ENCODE measurements at places on chromosomes 13 and 19.

- H3K4me3 ChIP-seq, result no peak overlapping the region
- H3K27me3 ChIP-seq, result no peaks in the 10 kb centered on the region
- DNase-seq, result no peak
These were observed 117.7 kb downstream of the FREM2 start for GRCh38 chr13:38804536-38804935.

DNA sequence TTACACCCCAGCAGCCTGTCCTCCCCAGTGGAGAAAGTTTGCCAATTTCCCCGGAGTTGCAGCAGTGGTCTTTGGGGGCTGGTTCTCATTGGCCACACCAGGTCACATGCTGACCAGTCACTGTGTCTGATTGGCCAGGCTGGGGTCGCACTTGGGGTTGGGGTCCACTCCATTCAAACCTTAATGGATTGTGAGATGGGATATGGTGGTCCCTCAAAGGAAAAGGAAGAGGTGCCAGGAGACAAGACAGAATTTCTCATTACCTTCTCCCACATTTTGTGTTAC, 3.4 kb downstream of the PPM1N start:
- H3K27ac ChIP-seq, result no peak overlapping the region
- H3K27me3 ChIP-seq, result peaks cover 5% of the 10 kb centered on the region
- H3K4me1 ChIP-seq, result peaks cover 41% of the 10 kb centered on the region
- peaks cover 11% of the 10 kb centered on the region for H3K36me3 ChIP-seq

DNA sequence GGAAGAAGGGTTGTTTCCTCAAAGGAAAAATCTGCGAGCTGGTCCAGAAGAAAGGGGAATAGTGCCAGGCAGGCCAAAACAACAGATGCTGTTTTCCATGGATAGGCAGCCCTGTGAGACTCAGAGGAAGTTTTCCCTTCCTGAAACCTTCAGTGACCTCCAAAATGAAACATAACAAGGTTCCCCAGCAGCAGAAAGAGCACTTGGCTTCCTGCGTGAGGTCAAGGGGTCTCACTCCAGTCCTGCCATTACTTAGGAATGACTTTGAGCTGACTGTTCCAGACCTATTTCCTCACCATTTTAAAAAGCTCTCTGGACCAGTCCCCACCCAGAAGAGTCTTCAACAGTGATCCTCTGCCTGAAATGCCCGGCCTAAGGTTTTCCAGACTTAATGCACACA, 104.6 kb upstream of the IPO5 start:
- H3K4me3 ChIP-seq, result no peak overlapping the region
- DNase-seq, result no peak
- no peak overlapping the region for H3K27ac ChIP-seq
- no peaks in the 10 kb centered on the region for H3K4me1 ChIP-seq
- no peaks in the 10 kb centered on the region for H3K36me3 ChIP-seq
- H3K27me3 ChIP-seq, result peaks cover 11% of the 10 kb centered on the region

DNA sequence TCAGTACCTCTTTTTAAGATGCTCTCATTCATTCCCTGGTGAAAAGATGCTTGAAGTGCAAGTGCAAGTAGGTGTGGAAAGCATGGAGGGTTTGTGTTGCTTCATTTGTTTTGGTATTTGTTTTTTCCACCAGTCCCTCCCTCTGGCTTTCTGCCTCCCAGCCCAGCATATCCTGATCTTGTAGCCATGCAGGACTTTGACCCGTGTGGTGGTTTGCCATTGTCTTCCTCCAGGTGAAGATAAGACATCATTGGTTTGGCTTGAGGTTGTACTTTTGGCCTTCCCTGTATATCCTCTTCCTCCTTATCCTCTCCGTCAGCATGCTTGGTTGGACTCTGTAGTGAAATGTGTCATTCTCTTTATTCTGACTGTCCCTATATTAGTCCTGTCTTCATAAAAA, 9.1 kb downstream of the SPINT2 start:
- no peak overlapping the region for H3K4me3 ChIP-seq
- H3K27me3 ChIP-seq, result peaks cover 5% of the 10 kb centered on the region
- H3K27ac ChIP-seq, result no peak overlapping the region
- no peaks in the 10 kb centered on the region for H3K36me3 ChIP-seq
- DNase-seq, result no peak

DNA sequence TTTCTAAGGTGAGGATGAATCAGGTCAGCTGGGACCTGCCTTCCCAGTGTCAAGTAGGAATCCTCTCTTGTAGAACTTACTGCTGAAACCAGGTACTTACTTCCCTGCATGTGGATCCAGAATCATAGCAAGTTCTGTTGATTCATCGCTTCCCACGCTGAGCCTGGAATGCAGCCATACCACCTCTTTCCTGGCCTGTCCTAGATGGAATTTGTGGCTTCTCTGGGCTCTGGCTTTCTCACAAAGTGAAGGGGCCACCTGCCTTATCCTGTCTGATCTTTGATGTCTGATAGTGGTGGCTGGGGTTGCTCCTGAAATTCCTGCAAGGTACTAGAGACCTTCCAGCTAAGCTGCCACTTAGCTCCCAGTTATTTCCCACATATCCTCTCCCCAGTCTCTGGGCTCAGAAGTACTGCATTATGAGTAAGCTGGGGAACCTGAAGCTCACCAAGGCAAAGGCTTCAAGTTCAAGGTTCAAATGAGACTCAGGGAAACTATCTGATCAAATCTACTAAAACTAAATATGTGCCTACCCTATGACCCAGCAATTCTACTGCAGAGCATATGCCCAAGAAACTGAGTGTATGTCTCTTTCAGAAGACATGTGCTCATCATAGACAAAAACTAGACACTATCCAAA, 103.5 kb downstream of the SUCLA2 start:
- no peaks in the 10 kb centered on the region for H3K4me1 ChIP-seq
- H3K27me3 ChIP-seq, result no peaks in the 10 kb centered on the region
- H3K36me3 ChIP-seq, result peaks cover 10% of the 10 kb centered on the region
- no peak overlapping the region for H3K4me3 ChIP-seq
- no peak overlapping the region for H3K27ac ChIP-seq

DNA sequence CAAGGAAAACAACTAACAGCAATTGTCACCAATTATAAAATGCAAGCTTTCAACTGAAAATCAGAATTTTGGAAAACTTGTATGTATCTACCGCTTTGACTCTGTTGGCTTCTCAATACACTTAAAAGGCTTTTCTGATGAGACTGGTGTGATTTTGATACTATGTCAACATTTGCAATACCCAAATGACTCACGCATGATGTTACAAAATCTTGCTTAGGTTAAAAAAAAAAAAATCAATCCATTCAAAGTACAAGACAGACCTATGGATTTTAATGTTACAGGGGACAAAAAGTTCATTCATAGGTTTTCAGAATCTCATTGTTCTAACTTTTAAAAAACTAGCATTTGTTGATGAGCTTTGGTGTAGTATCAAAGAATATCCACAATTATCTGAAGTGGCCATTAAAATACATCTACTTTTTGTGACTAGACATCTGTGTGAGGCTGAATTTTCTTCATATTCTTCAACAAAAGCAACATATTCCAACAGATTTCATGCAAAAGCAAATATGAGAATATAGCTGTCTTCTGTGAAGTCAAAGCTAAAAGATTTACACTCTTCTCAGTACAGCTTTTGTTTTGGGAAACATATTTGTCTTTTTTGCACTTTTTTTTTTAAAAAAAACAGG, 10.7 kb downstream of the ELF1 start:
- H3K27me3 ChIP-seq, result no peaks in the 10 kb centered on the region
- peaks cover 16% of the 10 kb centered on the region for H3K36me3 ChIP-seq
- H3K27ac ChIP-seq, result peak overlapping the region; percentile 60
- no peak for DNase-seq
- H3K4me3 ChIP-seq, result peak overlapping the region; percentile 12

- no peaks in the 10 kb centered on the region for H3K4me1 ChIP-seq
- H3K27me3 ChIP-seq, result peaks cover 8% of the 10 kb centered on the region
- H3K4me3 ChIP-seq, result no peak overlapping the region
- H3K36me3 ChIP-seq, result no peaks in the 10 kb centered on the region
- no peak for DNase-seq
These were observed 9.8 kb downstream of the MEDAG start for GRCh38 chr13:30915691-30916541.

- H3K27ac ChIP-seq, result peak overlapping the region; percentile 98
- H3K36me3 ChIP-seq, result no peaks in the 10 kb centered on the region
- peaks cover 7% of the 10 kb centered on the region for H3K27me3 ChIP-seq
- peaks cover 41% of the 10 kb centered on the region for H3K4me1 ChIP-seq
- no peak for DNase-seq
These were observed 24.4 kb downstream of the MPND start for GRCh38 chr19:4367781-4368127.

DNA sequence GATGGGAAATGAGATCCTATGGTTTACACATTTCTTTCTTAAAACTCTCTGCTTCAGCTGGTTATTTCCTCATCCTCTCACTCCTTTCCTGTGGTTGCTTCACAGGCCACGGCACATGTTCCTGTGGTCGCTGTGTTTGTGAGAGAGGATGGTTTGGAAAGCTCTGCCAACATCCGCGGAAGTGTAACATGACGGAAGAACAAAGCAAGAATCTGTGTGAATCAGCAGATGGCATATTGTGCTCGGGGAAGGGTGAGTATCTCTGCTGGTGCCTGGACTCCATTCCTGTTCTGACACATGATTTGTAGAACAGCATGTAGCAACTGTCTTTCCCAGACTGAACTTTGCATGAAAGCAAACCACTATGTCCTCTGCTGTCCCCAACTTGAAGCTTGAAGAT, 254.2 kb downstream of the ITGBL1 start:
- H3K27me3 ChIP-seq, result no peaks in the 10 kb centered on the region
- H3K36me3 ChIP-seq, result no peaks in the 10 kb centered on the region
- DNase-seq, result no peak
- H3K4me3 ChIP-seq, result no peak overlapping the region
- H3K27ac ChIP-seq, result no peak overlapping the region

DNA sequence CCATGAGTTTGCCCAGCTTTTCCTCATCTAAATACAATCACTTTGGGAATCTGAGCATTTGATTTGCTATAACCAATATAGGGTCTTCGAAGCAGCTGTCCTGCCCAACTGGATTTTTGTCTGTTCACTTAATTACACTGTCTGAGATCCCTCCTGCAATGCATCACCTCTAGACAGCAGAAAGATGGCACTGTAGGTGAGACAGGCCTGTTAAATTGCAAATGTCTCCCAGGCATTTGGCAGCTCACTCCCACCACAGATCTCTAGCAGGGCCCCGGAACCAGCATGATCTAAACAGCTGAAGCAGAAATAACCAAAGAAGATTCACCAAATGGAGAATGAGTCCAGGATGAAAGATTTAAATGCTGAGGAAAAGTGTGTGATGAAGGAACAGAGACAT, 41.9 kb upstream of the SERPINE3 start:
- no peak overlapping the region for H3K4me3 ChIP-seq
- H3K4me1 ChIP-seq, result no peaks in the 10 kb centered on the region
- no peaks in the 10 kb centered on the region for H3K36me3 ChIP-seq
- H3K27me3 ChIP-seq, result peaks cover 2% of the 10 kb centered on the region

DNA sequence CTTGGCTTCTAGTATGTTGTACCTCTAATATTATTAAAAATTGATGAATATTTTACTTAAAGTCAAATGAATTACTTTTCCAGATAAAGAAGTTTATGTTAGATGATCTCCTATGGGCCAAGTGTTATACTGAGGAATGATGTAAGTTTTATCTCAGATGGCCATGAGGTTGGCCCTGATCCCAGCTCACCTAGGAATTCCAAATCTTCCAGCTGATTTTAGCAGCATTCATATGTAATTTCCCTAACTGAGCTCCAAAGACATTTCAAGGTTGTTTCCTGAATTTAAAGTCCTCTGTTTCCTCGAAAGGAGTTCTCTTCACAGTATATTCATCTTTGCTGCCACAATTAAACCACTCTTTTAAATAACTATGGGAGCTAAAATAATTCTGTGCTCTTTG, 1670.4 kb upstream of the SPRY2 start:
- no peaks in the 10 kb centered on the region for H3K27me3 ChIP-seq
- H3K27ac ChIP-seq, result no peak overlapping the region
- DNase-seq, result no peak
- peaks cover 3% of the 10 kb centered on the region for H3K36me3 ChIP-seq
- no peak overlapping the region for H3K4me3 ChIP-seq

- no peaks in the 10 kb centered on the region for H3K4me1 ChIP-seq
- H3K27me3 ChIP-seq, result peaks cover 2% of the 10 kb centered on the region
- peaks cover 3% of the 10 kb centered on the region for H3K36me3 ChIP-seq
- H3K27ac ChIP-seq, result no peak overlapping the region
- H3K4me3 ChIP-seq, result no peak overlapping the region
These were observed 28.9 kb upstream of the CACTIN start for GRCh38 chr19:3655402-3656072.

DNA sequence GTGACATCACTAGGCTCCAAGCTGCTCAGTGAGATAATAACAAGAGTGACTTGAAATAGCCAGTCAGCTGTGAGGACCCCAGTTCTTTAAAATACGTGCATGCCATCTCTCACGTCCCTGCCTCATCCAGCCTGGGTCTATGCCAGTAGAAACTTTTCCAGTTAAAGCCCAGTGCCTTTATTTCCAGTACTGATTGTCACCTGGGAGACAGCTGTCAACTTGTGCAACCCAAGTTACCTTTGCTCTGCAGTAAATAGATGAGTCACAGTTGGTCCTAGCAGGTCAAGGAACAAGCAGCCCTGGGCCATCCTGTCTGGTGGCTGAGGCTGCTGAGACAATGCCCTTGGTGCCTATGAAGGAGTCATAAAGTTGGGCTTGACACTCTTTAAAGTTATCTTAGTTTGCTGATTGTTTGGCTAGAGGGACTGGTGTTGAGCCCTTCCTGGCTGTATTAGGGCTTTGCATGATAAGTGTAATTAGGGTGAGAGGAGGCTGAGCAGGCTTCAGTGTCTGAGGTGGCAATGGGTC, 228.7 kb downstream of the LACC1 start:
- DNase-seq, result no peak
- peaks cover 22% of the 10 kb centered on the region for H3K4me1 ChIP-seq
- no peak overlapping the region for H3K4me3 ChIP-seq
- peak overlapping the region; percentile 51 for H3K27ac ChIP-seq
- peaks cover 5% of the 10 kb centered on the region for H3K36me3 ChIP-seq
- no peaks in the 10 kb centered on the region for H3K27me3 ChIP-seq

- no peaks in the 10 kb centered on the region for H3K4me1 ChIP-seq
- H3K4me3 ChIP-seq, result no peak overlapping the region
- H3K36me3 ChIP-seq, result no peaks in the 10 kb centered on the region
- H3K27me3 ChIP-seq, result peaks cover 10% of the 10 kb centered on the region
- no peak overlapping the region for H3K27ac ChIP-seq
These were observed 9.4 kb upstream of the FAM124A start for GRCh38 chr13:51212758-51213157.

DNA sequence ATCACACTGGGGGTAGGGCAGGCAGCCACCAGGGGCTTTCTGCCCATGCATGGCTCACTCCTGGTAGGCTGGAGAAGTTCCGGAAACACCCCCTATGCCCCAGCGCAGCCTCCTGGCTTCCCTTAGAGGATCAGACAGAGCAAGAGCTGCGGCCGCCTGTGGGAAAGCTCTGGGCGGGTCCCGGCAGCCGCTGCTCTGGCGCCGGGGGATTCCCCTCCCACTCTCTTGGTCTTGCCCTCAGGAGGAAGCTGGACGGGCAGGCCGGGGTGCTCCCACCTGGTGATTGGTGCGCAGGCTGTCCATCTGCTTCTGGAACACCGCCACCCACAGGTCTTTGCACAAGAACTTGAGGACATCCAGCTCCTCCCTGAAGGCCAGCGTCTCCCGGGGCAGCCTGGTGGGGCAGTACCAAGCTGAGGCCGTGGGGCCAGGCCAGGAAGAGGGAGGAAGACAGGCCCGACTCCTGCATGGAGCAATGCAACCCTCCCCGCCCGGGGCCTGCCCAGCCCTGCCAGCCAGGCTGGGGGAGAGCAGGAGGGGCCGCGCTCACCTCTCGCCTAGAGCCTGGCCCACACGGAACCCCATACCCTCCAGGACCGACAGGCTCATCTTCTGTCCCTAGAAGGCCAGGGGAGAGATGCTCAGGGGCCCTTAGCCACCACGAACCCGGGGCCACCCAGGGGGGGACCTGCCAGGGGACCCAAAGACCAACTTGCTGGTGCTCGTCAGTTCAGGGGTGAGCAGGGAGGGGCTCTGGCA, 4.0 kb upstream of the NKPD1 start:
- H3K27me3 ChIP-seq, result no peaks in the 10 kb centered on the region
- DNase-seq, result peak; percentile 36
- H3K4me1 ChIP-seq, result peaks cover 27% of the 10 kb centered on the region
- H3K27ac ChIP-seq, result no peak overlapping the region
- H3K36me3 ChIP-seq, result no peaks in the 10 kb centered on the region

Measured in immature natural killer cell (primary cell).